CD4-positive, alpha-beta memory T cell (primary cell): ENCODE measurements at places on chromosomes 16 and 17.

DNA sequence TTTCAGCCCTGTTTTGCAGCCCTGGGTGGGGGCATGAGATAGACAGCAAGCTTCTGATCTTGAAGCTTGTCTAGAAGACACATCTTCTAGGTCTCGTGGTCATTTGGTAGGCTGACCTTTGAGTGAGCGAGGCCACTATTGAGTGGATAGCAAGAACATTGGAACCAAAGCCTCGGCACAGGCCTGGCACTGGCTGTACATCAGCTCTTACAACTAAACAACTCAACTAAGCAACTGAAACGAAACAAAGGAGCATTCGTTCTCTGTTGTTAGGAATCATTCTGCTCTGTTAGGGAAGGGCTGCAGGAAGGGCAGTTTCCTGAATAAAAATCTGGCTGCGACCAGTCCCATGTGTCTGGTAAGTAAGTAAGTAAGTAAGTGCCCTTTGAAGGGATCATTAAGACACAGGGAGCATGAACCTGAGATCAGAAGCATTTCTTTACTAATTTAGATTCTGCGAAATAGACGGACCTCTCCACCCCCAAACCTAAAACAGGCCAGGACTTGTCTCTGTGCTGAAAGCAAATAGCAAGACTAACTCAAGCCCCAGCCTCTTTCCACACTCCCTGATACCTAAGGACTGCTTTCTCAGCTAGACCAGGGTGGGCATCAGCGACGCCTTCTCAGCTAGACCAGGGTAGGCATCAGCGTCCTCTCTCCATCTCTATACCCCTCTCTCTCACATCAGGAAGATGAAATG is 22.7 kb downstream of the CYB561 start:
- no peak for DNase-seq

GRCh38 chr17:66943484-66943883 is 21.0 kb upstream of the CACNG4 start:
- no peak for DNase-seq

DNA sequence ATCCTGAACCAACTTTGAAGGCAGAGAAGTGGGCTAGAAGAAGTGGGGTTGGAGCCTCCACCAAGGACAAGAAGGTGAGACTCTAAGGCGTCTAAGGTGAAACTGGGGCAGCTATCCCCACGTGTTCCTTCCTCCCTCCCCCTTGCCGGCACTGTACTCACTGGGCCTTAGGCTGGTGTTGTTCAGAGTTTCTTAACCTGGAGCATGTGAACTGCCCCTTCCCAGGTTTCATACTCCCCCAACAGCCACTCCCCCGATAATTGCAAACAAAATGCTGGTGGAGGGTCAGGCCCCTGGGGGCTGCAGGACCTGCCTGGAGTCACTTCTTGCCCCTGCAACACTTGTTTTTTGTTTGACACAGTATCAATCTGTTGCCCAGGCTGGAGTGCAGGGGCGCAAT is 7.3 kb upstream of the SOCS3 start:
- no peak for DNase-seq

GRCh38 chr16:51994597-51994996 is 552.3 kb downstream of the TOX3 start:
- no peak for DNase-seq

- DNase-seq: no peak
Measured at GRCh38 chr16:58459344-58460218, 40.4 kb upstream of the NDRG4 start.

- DNase-seq: no peak
Measured at GRCh38 chr16:11630768-11631056, 37.5 kb upstream of the SNN start.

- no peak for DNase-seq
Measured at GRCh38 chr16:57630931-57631845, 2.8 kb downstream of the ADGRG1 start.

GRCh38 chr17:51028176-51028863 is 92.3 kb downstream of the SPAG9 start:
- DNase-seq: no peak

DNA sequence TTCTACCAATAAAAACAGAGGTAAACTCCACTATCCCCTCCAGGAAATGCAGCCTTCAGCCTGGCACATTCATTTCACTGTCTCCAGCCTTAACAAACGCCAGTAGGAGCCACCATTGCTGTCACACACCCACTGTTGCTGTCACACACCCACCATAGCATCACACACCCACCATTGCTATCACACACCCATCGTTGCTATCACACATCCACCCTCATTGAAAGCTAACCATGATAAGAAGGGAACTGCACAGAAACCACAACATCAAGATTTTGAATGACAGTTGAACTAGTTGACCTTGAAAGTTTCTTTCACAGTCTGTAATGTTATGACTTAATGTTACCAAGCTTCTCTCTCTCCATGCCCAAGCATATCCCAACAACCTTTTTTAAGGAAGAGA is 38.1 kb downstream of the SHCBP1 start:
- DNase-seq: no peak

DNA sequence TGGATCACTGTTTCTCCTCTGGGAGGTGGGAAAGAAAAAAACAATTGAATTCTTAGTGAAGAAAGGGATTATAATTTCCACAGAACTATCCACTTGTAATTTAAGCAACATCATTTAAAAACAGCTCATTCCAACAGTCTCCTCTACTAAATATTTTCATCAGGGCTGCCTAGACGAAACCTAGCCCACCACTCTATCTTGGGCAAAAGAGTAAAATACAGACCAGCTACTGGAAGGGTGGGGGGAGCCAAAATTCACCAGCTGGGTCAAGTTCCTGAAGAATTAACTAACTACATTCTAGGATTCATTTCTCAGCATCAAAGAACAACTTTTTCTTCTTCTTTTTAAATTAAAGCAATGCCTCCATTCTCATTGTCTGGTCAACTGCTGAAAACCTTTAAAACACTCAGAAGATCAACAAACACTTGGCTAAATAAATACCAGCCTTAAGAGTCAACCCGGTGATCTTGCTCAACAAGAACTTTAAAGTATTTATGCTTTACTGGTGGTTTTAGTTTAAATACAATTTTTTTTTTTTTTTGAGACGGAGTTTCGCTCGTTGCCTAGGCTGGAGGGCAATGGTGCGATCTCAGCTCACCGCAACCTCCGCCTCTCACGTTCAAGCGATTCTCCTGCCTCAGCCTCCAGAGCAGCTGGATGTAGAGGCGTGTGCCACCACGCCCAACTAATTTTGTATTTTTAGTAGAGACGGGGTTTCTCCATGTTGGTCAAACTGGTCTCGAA is 25.2 kb downstream of the KANSL1 start:
- no peak for DNase-seq

- DNase-seq: no peak
Measured at GRCh38 chr16:88570691-88571092, 489 bp downstream of the ZC3H18 start.

- no peak for DNase-seq
Measured at GRCh38 chr17:75402026-75402425, 3.5 kb downstream of the GRB2 start.

GRCh38 chr17:4535667-4536258 is 19.4 kb downstream of the MYBBP1A start:
- DNase-seq: no peak

DNA sequence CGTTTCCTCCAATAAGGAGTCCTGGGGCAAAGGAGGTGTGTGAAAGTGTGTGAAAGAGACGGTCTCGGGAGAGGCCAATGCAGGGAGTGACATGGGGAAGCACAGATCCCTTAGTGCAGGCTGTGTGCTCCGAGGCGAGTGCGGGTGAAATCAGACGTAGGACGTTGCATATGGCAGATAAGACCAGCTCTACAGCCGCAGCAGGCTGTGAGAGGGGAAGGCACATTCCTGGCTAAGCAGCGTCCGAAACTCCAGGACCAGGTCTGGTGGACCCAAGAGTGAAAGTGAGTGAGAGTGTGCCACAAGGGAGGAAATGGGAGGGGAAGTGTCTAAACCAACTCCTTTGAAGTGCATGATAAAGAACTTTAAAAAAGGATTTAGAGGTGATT is 11.3 kb downstream of the POLR3K start:
- no peak for DNase-seq

DNA sequence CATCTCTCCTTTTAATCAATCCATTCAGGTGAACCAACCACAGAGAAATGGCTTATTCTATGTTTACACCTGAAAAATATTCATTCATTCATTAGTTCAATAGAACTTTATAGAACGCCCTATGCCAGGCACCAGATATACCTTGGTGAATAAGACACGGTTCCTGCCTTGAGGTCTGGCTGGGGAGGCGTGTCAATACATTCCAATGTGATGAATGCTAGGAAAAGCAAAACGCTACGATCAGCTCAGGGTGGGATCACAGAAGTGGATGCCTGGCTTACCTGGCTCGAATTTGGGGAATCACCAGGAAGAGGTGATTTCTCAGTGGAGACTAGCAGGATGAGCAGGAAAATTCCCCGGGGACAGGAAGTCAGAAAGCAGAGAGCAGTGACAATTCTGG is 17.5 kb upstream of the WFIKKN2 start:
- no peak for DNase-seq

DNA sequence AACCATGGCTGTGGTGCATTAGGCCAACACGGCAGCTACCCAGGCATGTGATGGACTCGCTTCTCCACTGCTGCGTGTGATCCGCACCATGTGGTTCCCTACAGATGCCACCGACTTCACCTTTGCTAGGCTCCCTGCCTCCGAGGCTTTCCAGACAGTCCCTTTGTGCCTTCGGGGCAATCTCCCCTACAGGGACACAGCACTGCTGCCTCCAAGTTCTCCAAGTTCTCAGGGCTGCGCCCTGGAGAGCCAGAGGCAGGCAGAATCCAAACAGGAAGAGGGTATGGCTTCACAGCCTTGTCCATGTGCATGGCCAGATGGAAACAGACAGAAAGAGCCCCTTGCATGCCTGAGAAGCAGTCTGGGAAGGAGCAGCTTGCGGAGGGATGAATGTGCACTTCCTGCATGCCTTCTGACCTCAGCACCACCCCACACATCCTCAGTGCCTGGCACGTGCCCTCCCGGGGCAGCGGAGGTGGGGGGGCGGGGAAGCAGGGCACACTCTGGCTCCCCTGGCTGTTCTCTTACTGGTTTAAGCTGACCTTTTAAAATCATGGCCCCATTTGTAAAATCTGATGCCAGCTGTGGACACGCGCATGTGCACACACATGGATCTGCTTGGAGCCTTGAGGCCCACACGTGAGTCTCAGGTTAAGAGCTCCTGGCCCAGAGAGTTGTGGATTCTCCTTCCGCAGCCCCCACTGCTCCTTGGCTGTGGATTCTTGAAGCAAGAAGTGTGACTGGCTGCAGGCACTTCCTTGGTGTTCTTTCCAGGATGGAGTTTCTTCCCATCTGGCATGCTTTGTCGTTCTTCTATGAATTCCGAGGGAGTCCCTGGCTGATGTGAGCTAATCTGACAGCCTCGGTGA is 55.3 kb upstream of the MTSS2 start:
- DNase-seq: no peak

GRCh38 chr17:81885869-81886548 is 5.4 kb downstream of the ALYREF start:
- no peak for DNase-seq

GRCh38 chr17:1398028-1398427 is 2.0 kb downstream of the YWHAE start:
- DNase-seq: no peak

GRCh38 chr17:83183145-83183948 is 103.9 kb downstream of the METRNL start:
- DNase-seq: no peak

- DNase-seq: no peak
Measured at GRCh38 chr17:50212121-50212843, 10.9 kb upstream of the COL1A1 start.

GRCh38 chr16:57724531-57724930 is 11.0 kb upstream of the KATNB1 start:
- DNase-seq: no peak

DNA sequence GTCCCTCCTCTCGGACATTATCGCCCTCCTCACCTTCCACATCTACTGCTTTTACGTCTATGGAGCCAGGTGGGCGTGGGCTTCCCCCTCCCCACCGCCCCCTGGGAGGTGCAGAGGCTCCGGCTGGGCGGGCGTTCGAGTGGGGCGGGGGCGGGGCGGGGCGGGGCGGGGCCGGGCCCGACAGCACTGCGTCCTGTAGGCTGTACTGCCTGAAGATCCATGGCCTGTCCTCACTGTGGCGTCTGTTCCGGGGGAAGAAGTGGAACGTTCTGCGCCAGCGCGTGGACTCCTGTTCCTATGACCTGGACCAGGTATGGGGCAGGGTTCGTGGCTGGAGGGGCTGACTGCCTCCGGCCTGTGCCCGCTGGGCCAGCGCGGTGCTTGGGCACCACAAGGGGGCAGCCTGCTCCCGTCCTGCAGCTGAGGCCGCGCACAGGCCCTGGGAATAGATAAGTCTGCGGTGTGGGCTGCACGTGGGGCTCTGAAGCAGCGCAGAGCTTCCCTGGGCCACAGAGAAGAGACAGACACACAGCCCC is 9.2 kb downstream of the PIGQ start:
- peak; percentile 42 for DNase-seq

DNA sequence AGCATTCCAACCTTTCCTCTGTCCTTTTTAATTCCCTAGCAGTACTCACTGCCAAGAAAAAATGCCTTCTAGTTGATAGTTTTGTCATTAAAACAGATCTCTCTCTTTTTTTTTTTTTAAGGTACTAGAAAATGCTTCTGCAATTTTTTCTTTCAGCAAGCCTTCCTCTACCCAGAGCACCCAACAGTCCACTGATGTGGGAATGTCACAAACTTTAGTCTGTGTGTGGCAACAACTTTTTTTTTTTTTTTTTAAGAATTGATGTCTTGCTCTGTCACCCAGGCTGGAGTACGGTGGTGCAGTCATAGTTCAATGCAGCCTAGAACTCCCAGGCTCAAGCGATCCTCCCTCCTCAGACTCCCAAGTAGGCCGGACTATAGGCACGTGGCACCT is 34.7 kb downstream of the CDRT15 start:
- DNase-seq: no peak
